ENCODE measurements at places on chromosomes 1 and 21.

GRCh38 chr21:38861056-38861455, 55.3 kb downstream of the ETS2 start:
- DNase-seq: no peak

DNA sequence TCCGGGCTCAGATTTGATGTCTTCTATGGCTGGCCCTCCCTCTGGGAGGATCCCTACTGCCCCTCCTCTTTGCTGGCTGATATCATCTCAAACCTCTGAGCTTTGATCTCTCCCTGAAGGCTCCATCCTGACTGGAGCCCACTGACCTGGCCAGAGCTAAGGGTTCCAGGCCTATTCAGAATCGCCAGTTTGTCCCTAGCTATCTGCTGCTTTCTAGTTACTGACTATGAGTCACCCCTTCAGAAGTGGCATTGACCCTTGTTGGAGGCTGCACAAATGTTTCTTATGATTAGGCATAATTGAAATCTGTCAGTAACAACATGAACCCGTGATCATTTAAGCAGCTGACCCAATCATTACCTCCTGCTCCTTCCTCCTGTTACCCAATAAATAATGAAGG, 87.1 kb downstream of the ABCA4 start:
- DNase-seq: no peak

GRCh38 chr1:23814016-23814415, 11.2 kb downstream of the HMGCL start:
- no peak for DNase-seq

DNA sequence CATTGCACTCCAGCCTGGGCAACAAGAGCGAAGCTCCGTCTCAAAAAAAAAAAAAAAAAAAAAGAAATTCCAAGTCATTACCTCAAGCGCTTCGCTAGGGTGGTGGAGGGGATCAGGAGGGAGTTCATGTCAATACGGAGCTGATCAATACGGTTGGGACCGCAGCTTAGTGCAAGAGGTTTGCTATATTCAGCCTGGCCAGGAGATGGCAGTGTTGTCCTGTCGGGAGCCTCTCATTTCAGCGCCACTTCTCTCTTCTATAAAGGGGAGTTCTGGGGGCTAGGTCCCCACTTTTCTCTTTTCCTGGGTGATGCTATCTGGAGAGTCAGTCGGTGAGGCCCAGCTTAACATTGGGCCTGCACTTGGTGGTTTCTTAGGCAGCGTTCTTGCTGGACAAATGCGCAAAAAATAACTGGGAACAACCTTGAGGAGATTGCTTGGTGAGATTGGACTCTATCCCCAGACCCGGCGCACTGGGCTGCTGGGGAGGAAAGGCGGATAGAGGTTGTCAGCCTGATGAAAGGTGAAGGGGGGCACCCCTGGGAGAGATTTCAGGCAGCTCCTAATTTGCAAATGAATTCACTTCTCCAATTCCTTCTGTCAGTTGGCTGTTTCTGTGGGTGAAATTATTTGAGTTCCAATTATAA, 40.4 kb downstream of the KIAA0040 start:
- DNase-seq: peak; percentile 72

- DNase-seq: no peak
These were observed 50.8 kb upstream of the SAMD13 start for GRCh38 chr1:84250668-84251067.

GRCh38 chr1:197965132-197965840, 48.1 kb downstream of the LHX9 start:
- no peak for DNase-seq

DNA sequence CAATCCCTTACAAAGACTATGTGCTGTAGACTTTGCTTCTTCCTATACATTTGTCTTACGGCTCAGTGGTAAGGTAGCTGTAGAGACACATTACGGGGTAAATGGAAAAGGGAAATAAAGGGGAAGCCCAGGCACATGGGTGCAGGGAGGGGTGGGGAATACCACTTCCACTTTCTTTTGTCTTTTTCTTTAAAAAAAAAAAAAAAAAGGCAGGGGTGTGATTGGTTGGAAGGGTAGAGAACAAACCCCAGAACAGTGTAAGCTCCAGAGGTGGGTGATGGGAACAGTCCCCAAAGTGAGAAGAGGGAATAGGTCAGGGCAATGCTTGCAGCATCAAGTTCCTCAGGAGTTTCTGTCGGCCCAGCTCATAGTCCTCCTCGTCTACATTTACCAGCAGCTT, 3.9 kb downstream of the NIT1 start:
- no peak for DNase-seq

GRCh38 chr1:10490286-10490970, 15.7 kb downstream of the PEX14 start:
- no peak for DNase-seq

- no peak for DNase-seq
These were observed 208.1 kb downstream of the TGFB2 start for GRCh38 chr1:218553197-218553596.

GRCh38 chr1:167761400-167761799, 39.6 kb downstream of the MPZL1 start:
- no peak for DNase-seq

DNA sequence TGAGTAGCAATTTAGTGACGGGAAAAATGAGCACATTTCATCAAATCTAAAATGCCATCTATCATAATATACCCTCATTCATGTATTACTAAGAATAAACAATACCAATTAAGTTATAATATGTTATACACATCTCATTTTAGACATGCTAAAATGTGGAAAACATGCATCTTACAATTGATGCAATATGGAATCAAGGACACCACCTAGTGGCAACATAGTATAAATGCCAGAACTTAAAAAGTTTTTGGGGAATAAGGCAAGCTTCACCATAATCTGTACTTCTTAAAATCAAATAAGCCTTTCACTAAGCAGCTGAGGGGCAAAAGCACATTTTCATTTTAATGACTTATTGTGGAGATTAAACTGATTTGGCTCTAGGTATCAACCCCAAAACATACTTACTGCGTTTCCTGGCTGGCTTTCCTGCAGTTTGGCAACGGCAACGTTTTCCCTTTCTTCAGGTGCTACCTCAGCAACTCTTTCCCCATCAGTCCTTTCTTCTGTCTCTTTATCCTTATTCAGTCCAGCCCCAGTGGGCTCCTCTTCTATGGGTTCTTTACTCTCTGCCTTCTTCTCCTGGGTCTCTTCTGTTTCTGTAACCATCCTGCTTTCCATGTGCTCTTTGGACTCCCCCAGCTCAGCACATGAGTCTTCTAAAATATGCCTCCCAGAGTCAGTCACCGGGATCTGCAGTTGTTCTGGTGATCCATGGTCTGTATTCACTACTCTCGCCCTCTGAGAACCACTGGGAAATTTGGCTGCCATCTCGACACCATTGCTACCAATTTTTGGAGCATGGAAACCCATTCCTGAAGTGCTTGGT, 11.4 kb downstream of the SDE2 start:
- DNase-seq: no peak

DNA sequence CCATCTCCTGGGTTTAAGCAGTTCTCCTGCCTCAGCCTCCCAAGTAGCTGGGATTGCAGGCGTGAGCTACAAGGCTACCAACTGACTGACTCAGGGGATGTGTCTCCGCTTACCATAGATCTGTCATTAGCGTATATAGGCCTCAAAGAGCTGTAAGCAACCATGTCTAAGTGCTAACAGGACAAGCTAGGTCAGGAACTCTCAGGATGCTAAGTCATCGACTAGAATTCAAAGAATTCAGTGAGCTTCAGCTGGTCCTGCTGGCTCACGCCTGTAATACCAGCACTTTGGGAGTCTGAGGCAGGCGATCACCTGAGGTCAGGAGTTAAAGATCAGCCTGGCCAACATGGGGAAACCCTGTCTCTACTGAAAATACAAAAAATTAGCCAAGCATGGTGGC, 29.5 kb downstream of the CAPN2 start:
- no peak for DNase-seq

GRCh38 chr1:192707978-192708547, 72.1 kb downstream of the RGS13 start:
- DNase-seq: no peak

- DNase-seq: no peak
These were observed 6.0 kb upstream of the SEC16B start for GRCh38 chr1:177975588-177976495.

DNA sequence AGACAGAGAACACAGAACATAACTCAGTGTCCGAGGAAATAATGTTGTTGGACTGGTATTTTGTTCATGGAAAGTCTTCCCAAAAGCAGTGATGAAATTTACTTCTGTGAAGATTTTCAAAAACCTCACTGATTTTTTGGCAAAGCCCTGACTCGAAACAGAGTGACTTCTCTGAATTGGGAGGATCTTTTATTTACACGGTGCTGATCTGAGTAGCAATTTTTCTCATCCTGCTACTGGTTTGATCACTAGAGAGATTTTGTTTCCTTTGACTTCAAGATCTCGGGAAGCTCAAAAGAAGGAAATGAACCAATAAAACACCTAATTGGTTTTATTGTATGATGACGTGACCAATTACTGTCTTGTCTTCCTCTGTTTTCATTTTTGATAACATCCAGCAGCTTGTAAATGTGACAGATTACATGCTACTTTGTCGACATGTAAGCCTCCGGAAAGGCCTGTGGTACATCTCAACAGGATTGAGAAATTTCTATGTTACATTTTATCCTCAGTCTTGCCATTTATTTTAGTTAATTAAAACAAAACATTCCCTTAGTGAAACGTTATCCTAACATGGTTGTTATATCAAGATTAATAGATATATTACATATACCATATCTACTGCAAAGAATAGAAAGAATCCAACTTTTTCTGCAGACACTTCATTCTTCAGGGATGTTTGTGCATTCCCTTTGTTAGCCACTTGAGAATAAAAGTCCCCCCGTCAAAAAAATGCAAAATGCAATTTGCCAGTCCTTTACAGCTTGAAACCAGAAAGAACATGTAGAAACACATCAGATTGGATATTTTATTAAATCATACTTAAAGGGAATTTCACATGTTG, 42.8 kb upstream of the IFI44L start:
- no peak for DNase-seq

DNA sequence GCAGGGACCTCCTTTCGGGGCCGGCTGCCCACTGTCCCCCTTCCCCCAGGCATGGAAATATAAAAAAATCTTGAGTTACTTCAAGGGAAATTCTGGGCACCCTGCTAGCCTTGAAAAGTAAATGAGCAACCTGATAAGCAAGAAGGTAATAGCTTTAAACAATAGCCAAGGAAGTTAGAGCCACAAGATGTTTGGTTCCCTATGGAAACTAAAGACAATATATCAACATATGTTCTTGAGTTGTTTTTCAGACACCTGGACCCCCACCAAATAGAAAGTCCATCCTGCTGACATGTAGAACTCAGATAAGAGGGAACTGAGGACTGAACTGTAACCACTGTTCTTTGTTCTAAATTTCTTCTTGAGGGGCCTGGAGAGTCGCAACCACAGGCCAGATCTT, 19.3 kb upstream of the SLC35A3 start:
- DNase-seq: no peak

DNA sequence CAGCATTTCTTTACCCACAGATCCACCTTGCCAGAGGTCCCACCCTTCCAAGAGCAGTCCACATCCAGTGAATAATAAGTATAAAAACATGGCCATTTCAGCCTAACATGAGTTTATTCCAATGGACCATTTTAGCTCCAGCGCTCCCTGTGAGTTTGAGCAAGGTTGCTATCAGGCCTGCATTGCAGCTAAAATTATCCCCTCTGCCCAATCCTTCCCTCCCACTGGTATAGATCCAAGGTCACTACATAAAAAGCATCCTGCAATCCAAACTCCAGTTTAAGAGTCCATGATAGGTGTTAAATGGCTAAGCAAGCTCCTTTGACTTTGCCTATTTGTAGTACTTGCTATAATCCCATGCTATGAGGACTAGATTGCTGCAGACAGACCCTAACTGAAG, 35.6 kb downstream of the SLC5A9 start:
- no peak for DNase-seq

GRCh38 chr1:163406772-163407171, 85.0 kb downstream of the NUF2 start:
- no peak for DNase-seq

DNA sequence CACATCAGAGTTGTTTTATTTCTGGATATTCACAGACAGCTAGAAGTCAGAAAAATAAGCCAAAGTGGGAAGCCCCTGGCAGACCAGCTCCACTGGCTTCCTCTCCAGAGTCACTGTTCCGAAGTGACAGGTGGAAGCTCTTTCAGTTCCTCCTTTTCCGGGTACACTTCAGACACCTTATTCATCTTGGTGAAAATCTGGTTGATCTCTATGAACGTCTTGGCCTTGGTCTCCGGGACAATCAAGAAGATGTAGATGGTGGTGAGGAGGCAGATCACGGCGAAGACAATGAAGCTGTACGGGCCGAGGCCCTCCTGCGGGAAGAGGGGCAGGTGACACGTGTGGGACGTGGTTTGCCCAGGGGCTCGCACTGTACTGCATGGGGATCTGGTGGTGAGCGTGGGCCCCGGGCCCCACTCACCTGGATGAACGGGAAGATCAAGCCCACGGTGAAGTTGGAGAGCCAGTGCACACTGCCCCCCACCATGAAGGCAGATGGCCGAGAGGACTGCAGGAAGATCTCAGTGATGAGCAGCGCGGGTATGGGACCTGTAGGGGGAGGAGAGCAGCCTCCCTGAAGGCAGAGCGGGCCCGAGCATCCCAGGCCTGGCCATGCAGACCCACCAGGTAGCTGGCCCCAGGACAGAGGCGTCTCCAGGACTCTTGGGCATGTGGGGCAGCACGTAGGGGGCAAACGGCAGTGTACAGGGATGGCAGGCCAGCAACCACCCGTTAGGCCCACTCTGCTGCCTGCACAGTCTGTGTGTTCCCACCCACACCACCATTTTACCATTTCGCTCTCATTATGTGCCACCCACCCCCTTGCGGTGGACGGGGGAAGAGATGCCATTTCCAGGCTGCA, 11.5 kb upstream of the SLC2A7 start:
- DNase-seq: no peak

GRCh38 chr1:160781914-160782689, 13.9 kb upstream of the LY9 start:
- no peak for DNase-seq

DNA sequence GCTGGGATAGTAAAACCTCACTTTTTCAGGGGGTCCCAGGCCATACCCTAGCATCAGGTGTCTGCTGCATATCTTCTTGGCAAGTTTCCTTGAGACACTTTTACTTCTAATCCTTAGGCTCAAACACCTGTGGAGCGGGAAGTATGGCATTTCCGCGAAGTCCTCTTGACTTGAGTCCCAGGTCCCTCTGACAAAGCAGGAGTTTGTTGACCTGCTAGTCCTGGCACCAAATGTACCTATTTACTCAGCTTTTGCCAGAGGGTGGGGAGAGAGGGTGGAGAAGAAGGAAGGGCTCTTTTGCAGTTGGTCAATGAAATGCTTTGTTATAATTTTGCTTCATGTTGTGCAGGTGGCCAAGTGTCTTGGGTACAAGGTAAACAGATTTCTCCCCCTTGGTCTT, 59.7 kb downstream of the CLIC6 start:
- DNase-seq: no peak

DNA sequence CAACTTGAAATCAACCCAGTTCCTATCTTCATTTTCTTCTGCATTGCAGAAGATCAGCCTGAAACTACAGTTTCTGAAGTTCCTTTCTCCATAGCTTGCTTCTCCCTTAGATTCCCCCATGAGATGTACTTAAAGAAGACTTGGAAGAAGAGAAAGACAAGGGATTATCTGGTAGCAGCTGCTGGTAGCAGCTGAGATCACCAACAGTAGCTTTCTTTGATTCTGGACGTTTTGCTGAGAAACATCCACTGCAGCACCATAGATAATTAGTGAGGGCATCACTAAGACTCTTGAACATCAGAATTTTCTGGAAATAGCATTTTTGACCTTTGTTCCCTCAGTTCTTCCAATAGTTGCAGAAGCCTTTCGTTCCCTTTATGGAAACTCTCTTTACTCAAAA, 465 bp upstream of the CFHR3 start:
- DNase-seq: no peak

Data from activated CD4-positive, alpha-beta T cell treated with anti-CD3 and anti-CD28 coated beads, Interleukin-2, amount 50 U/mL, for 48 hours (primary cell).